ENCODE measurements at places on chromosomes 1 and 21. TPM values are rescaled to one million over a fixed set of nuclear protein-coding genes. Genes with fewer than 3 reads are reported as not detected.

- no peak for DNase-seq
Measured at GRCh38 chr1:83102630-83103071, 896.3 kb downstream of the TTLL7 start.

GRCh38 chr21:29801122-29801521, 138.7 kb downstream of the GRIK1 start:
- DNase-seq = no peak

Gene AGBL4
- total RNA-seq = 1.7 TPM

GRCh38 chr1:90753556-90753955, 36.5 kb upstream of the BARHL2 start:
- DNase-seq = no peak

DNA sequence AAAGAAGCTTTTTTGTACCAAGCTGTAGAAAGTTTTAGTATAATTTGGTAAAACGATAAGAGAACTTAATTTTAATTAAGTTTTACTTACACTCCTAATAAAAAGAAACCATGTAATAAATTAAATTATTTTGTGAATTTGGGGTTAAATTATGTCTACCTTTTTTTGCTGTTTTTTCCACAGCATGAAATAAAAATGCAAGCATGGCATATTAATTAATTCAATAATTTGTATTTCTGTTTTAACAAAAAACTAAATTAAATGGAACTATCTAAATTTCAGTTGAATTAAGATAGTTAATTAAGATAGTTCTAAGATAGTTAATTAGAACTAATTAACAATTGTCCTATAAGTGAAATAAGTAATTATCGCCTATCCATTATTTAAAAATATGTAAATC, 39.4 kb downstream of the VANGL2 start:
- DNase-seq = no peak

Gene HFM1
- total RNA-seq = 2.6 TPM

DNA sequence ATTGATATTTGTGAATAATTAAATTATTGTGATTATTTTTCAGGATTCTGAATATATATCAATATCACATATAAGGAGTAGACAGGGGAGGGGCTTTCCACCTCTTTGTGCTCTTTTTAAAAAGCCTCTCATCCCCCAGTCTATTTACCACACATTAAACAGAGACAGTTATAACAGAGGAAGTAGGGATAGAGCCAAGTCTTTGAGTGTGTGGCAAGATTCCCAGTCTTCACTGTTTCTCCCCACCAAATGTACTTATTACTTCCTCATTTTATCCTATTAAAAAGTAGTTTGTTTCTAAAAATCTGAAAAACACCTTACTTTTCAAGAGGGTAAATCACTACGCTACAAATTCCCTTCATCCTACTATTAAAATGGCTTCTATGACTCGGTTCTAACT, 46.7 kb downstream of the EPS15 start:
- no peak for DNase-seq

Gene TP73
- total RNA-seq = not detected

DNA sequence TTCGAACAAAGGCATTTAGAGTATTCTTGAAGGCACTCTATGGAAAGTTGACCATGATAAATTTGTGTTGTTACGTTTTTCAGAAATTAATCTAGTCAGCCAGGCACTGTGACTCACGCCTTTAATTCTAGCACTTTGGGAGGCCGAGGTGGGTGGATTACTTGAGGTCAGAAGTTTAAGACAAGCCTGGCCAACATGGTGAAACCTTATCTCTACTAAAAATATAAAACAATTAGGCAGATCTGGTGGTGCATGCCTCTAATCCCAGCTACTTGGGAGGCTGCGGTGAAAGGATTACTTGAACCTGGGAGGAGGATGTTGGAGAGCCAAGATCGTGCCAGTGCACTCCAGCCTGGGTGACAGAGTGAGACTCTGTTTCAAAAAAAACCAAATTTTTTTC, 130.6 kb upstream of the BRINP3 start:
- no peak for DNase-seq

Gene C1orf56
- 8.8 TPM for total RNA-seq

DNA sequence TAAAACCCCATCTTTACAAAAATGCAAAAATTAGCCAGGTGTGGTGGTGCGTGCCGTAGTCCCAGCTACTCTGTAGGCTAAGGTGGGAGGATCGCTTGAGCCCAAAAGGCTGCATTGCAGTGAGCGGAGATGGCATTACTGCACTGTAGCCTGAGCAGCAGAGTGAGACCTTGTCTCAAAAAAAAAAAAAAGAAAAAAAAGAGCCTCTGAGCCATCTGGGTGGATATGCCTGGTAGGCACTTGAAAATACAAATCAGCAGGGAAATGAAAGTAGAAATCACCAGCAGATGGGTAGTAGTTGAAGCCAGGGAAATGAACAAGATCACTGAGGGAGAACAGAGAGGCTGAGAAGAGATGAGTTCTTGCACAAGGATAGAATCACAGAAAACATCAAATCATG, 131.0 kb upstream of the HMCN1 start:
- no peak for DNase-seq

- DNase-seq = no peak
Measured at GRCh38 chr1:112034277-112034676, 44.8 kb upstream of the KCND3 start.

DNA sequence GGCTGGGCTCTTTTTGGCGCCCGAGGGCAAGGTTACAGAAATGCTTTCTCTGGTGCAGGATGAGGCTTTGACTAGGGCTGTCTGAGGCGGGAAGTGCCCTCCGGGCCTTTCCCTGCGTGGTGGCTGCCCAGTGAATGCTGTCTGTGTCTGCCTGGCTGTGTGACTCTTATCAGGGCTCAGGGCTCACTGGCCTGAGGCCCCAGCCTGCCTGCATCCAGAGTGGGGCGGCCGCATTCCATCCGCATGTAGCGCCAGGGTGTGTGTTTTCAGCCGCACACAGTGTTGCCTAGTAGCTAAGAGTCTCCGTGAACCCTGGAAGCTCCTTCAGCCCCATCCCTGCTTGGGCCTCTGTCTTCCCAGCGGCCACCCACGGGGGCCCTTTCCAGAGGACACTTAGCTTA, 59.1 kb downstream of the FAAP20 start:
- peak; percentile 85 for DNase-seq

Gene PRR9
- 1.9 TPM for total RNA-seq

GRCh38 chr21:46369520-46370235, 45.7 kb downstream of the PCNT start:
- DNase-seq = no peak

DNA sequence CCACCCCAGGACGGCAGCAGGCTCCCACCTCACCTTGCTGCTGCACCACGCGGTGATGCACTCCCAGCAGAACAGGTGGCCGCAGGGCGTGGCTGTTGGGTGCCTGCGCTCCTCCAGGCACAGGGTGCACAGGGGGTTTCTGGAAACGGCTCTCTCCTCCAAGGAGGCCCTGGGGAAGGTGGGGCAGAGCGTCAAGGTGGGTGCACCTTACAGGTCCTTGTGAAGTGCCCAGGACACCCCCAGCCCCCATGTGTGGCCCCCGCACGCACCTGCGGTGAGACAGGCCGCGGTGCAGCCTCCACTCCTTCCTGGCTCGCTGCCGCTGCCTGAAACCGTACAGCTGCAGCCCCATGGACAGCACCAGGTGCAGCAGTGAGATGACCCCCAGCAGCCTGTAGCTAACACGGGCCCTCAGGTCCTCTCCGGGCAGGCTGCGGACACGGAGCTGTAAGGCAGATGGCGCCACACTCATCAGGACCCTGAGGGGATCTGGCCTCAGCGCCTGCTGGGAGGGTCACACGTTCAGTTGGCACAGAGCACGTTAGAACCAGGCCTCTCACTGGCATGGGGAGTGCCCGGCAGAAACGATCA, 5.8 kb downstream of the PEX10 start:
- DNase-seq = no peak

- no peak for DNase-seq
Measured at GRCh38 chr1:179968994-179969919, 14.6 kb downstream of the CEP350 start.

Gene SGIP1
- total RNA-seq = 1.3 TPM

- DNase-seq = no peak
Measured at GRCh38 chr1:160789702-160790611, 6.0 kb upstream of the LY9 start.

Gene FLVCR1
- 0.89 TPM for total RNA-seq

Gene KRTAP19-3
- not detected for total RNA-seq

DNA sequence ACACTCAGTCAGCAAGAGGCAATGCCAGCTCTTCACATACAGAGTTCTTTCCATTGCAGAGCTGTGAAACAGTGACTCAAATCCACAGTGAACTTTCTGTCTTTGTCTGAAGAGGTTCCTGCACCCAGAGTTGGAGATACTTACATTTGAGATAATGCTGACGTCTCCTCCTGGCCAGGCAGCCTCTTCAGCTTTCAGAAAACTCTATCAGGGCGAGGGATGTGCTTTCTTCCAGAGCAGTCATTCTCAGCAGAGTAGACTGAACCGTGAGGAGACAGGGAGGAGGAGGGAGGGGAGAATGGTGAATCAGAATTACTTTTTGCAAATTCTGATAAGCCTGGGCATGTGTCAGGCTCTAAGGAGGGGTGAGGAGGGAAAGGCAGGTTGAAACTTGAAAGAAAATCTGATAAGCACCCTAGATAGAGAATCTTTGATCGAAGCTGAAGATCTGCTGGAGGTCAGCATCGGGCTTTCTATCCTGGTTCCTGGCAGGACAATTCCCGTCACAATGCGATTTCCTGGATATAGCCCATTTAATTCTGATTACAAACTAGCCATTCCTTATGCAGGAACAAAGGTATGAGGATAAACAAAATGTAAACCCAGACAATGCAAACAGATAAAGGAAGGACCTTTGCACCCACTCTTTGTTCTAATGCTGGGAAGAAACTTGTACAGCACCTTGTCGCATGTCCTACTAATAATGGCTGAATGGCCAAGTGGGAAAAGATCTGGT, 18.9 kb upstream of the NID1 start:
- no peak for DNase-seq

DNA sequence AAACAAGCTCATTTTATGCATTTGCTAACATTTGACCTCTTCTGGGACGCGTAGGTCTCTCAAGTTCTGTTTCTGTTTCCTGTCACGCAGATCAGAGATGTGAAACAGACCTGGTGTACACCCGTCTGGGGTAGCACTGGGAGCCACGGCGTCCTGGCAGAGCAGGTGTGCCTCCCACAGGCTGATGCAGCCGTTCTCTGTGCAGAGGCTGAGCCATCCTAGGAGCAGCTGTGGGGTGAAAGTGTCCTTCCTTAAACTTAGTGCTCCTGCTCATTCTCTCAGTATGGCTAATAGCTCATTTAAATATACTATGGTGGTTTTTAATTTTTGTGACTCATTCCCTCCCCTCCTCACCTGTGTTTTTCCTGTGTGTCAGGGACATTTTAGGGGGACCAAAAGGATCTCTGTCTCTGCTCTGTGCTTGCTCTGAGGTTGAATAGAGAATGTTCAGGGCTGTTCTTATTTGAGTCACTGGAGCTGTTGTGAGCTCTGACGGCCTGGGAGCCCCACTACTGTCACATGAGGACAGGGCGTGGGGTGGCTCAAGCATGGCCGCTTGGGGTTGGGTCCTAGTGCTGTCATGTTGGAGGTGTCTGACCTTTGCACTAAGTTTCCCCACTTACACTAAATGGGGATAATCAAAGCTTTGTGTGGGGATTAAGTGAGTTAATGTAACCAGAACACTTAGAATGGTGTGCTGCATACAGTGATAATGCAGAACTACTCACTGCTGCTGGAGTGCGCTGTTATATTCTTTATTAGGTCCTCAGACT, 43.0 kb downstream of the GALNT2 start:
- no peak for DNase-seq

GRCh38 chr1:161483361-161483760, 21.9 kb upstream of the FCGR2A start:
- no peak for DNase-seq
